ENCODE measurements at places on chromosomes 11 and 22.

GRCh38 chr11:36469063-36469462 lies 41.0 kb downstream of the TRAF6 start:
- DNase-seq = peak; percentile 59

GRCh38 chr11:126929179-126930061 lies 71.2 kb downstream of the KIRREL3 start:
- DNase-seq = peak; percentile 68

- no peak for DNase-seq
Observed at GRCh38 chr11:73576185-73576614, 21.7 kb downstream of the FAM168A start.

DNA sequence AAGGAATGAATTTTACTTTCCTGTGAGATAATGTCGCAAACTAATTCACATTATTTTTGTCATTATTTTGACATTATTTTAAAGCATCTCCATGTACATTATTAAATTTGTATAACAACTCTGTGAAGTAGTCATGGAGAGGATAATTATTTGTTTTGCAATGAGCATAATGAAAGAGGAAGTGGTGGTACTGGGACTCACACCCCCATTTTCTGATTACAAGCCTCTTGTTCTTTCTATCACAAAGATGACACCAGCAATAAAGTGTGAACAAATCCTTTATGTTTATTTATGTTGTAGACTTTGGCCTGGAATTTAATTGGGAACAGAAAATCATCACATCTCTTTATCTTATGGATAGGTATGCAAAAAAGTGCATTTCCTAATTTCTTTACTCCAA lies 522.6 kb downstream of the TMEM135 start:
- no peak for DNase-seq

DNA sequence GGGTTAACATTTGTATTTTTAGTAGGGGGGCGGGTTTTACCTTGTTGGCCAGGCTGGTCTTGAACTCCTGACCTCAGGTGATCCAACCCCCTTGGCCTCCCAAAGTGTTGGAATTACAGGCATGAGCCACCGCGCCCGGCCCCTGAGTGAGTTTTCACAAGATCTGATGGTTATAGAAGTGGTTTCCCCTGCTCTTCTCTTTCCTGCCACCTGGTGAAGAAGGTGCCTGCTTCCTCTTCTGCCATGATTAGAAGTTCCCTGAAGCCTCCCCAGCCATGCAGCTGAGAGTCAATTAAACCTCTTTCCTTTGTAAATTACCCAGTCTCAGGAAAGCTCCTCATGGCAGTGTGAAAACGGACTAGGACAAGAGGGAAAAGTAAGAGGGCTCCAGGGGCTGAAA lies 259.1 kb upstream of the PLET1 start:
- no peak for DNase-seq

DNA sequence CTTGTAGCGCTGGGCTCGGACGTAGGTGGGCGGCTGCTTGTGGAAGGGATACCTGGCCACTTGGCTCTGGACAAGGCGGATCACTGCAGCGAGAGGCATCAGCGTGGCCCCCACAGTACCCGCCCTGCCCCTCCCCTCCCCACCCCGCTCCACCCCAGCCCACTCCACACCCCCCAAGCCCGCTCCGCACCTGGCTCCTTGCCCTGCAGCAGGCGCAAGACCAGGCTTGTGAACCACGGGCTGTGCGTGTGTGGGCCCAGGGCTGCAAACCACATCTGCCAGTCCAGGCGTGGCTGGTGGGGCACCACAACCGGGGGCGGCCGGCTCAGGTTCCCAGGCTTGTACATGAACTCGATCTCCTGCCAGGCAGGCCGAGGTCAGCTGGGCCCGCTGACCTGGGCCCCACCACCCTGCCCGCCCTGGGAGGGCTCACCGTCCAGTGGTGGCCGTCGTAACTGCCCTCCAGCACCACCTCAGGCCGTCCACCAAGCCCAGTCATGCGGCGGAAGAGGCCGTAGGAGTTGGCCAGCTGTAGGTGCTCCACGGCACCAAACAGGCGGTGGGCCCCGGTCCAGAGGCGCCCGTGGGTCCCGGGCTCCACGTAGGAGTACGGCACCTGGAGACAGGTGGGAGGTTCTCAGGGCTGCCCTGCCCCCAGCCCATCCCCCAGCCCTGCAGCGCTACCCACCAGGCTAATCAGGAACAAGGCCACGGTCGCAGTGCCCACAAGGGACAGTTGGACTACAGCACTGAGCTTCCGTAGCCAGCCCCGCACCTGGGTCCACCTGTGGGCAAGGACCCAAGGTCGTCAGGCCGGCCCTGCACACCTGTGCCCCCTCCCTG lies 2.9 kb downstream of the LMF2 start:
- no peak for DNase-seq

DNA sequence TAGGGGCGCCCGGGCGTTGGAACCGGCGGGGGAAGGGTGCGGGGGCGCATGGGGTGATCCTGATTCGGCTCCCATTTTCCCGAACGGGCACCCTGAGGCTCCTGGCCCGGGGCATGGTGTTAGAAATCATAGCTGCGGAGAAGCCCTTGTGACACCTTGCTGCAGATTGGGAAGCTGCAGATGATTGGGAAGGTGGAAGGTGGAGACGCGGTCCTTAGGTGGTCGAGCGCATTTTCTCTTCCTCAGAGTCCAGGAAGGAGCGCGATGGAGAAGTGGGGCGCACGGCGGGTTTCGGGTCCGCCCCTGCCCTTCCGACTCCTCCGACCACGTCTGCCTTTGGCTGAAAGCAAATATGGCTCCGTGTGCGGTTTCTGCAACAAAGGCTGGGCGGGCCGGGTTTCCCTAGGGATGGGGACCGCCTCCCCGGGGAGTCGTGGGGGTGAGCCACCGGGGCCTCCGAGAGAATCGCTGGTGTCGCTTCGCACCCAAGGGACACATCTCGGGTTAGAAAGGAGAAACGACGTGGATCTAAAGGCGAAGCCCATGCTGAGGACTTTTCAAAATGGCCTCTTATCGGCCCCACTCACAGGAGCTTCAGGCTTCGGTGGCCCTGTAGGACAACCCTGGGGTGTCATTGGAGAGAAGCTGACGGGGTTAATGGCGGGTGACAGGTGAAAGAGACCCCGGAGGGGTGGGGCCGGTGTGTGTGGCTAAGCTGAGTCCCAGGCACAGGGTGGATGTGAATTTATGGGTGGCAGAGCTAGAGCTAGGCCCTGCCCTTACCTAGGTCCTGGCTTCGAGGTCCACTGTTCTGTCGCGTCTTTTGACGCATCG lies 707 bp upstream of the FTH1 start:
- no peak for DNase-seq

DNA sequence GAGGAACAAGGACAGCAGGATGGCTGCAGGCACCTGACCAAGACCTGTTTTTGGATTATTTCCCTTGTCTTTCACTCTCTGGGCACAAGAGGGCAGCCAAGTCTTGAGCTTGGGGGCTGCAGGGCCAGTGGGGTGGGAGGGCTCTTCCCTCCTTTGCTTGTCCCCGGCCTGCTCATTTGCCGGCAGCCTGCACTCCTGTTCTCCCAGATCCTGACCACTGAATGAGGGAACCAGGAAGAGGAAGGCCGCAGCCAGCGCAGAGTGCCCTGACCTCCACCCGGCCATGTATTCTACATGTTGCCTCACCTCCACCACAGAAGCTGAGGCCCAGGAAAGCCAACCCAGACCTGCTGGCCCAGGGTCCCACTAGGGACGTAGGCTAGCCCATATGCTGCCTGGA lies 15.5 kb upstream of the NNMT start:
- peak; percentile 89 for DNase-seq

- no peak for DNase-seq
Observed at GRCh38 chr11:103978616-103979595, 57.5 kb upstream of the DDI1 start.

DNA sequence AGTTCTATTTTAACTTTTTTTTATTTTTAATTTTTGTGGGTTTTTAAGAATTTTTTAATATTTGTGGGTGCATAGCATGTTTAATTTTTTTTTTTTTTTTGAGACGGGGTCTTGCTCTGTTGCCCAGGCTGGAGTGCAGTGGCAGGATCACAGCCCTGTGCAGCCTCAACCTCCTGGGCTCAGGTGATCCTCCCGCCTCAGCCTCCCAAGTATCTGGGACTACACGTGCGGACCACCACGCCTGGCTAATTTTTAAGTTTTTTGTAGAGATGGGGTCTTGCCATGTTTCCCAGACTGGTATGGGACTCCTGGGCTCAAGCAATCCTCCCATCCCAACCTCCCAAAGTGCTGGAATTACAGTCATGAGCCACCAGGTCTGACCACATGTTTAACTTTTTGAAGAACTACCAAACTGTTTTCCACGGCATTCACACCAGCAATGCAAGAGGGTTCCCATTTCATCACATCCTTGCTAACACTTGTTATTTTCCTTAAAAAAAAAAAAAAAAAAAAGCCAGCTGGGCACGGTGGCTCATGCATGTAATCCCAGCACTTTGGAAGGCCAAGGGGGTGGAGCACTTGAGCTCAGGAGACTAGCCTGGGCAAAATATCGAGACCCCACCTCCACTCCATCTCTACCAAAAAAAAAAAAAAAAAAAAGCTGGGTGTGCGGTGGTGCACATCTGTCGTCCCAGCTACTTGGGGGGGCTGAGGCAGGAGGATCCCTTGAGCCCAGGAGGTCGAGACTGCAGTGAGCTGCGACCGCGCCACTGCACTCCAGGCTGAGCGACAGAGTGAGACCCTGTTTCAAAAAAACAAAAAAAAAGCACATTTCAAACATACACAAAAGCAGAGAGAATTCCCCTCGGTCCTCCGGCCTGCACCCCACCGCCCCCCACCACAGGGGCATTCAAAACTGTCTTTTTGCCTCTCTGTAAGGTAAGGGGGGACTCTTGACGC lies 16.7 kb upstream of the TXNRD2 start:
- DNase-seq = no peak

- no peak for DNase-seq
Observed at GRCh38 chr11:95335989-95336388, 105.0 kb upstream of the SESN3 start.

- peak; percentile 63 for DNase-seq
Observed at GRCh38 chr11:29527391-29527936, 489.4 kb downstream of the KCNA4 start.

GRCh38 chr22:25839755-25840154 lies 97.8 kb downstream of the MYO18B start:
- DNase-seq = no peak

- no peak for DNase-seq
Observed at GRCh38 chr11:62512961-62513360, 33.6 kb downstream of the AHNAK start.

DNA sequence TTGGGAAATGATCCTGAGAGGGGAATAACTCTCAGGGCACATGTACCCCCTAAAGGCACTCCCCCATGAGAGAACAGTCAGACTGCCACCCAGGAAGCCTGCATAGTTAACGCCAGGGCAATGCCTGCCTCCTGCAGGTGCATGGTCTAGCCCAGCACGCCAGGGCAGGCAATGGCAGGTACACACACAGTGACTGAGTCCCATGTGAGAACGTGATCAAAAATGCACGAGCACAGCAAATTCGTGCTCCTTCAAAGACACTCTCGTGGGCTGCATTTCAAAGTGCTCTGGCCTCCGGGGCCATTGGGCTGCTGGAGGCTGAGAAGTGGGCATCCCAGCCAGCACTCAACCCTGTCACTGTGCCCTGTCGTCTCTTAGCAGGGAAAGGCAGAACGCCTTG lies 79.7 kb downstream of the SHANK2 start:
- no peak for DNase-seq

DNA sequence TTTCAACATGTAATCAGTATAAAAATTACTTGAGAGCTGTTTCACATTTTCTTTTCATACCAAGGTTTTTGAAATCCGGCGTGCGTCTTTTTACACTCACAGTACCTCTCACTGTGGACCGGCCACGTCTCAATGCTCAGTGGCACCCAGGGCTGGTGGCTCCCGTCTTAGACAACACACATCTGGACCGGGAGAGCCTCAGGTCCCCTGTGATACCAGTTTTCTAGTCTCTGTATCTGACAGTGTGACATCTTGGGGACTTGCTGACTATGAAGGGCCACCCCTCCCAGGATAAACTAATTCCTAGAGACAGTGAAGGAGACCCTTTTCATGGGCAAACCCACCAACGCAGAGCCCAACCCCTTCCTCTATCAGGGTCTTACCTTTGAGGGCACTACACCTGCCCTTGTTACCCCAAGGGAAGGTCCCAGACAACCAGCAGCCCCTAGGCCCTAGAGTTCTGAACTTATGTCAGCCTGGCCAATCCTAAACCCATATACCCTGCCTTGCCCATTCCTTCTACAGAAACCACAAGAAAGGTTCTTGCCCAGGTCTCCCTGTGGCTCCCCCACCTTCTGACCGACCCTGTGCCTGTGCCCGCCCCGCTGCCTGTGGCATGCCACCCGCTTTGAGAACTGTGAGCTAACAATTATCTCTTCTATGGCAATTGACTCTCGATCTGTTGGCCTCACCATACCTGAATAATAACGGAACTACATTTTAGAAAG lies 6.1 kb upstream of the ASCL2 start:
- DNase-seq = no peak

- peak; percentile 23 for DNase-seq
Observed at GRCh38 chr11:76698321-76699043, 27.9 kb upstream of the LRRC32 start.

DNA sequence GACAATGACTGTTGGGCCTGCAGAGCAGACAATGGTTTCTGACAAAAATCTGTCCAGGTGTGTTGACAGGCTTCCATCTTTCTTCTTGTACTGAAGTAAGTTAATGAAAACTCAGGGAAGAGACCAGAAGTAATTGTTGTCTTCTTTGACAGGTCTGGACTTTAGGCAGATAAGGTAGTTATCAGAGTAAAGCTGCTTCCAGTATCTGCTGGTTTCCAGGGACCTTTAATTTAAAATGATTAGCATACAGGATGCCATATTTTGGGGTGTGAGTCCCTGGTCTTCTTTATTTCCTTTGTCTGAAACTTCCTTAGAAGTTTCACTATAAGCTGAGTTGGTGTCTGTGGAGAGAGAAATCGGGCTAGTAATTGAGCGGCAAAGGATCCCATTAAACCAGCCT lies 1.4 kb downstream of the TMX2 start:
- no peak for DNase-seq

DNA sequence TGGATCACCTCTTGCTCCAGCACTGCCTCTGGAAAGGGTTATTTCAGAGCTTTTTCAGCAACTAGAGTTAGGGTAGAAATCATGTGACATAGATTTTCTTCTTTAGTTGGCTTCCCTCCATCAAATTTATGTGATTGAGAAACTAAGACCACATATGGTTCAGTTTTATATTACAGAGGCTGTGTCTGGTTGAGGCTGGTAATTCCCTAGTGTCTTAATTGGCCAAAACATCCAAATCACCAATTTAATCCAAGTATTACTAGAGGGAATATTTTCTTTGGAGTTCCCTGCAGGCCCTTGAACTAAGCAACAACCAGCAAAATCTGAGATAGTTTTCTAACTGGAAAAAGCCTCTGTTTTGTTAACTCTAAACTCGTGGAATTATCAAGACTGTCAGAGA lies 136.3 kb downstream of the ARHGAP42 start:
- DNase-seq = no peak

DNA sequence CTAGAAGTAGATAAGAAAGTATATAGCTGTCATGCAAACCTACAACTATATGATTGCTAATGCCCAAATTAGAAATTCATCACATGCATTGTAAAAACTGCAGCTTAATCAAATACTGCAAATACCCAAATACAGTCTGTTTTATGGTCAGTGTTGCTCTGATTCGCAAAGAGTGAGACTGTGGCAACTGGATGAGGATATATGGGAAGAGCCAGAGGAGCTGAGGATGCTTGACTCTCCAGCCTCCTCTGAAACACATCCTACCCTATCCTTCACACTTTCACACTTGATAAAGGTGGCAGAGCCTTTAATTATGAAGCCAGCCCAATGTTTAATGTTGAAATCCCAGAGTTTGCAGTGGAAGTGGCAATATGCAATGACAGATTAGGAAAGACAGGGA lies 21.9 kb upstream of the OR2AT4 start:
- no peak for DNase-seq

All from EL (cell line).